ENCODE measurements at places on chromosomes 2 and 18.
A peak's percentile ranks its signal among the peaks of the same experiment; 100 is the strongest.

- H3K27ac ChIP-seq = no peak within 1 kb of the TSS
- H3K27me3 ChIP-seq = peaks cover 67% of the 10 kb centered on the region
Measured at GRCh38 chr18:13823707-13824395, at the start of gene MC5R. MC5R (plus strand) TSS chr18:13824149; CDS start chr18:13825766, 1,617 bp downstream.

DNA sequence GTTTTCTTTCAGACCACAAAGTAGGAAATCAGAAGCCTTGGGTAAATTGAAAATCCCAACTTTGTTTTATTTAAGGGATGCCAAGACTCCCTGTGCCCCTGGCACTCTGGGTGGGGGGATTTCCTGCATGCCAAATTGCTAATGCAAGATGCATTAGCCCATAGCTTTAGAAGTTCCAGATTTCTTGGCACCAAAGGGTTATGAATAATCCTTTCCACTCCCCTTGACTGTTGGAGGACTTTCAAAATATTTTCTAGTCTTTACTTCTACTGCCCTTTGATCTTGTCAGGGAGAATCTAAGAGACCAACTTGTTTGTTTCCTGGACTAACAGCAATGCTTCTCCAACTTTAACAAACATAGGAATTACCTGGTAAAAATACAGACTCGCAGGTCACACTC, 81.8 kb upstream of the TGIF1 start:
- DNase-seq = peak; percentile 92
- no peak overlapping the region for H3K4me3 ChIP-seq
- H3K27me3 ChIP-seq = no peaks in the 10 kb centered on the region
- H3K36me3 ChIP-seq = no peaks in the 10 kb centered on the region
- peaks cover 22% of the 10 kb centered on the region for H3K4me1 ChIP-seq
- H3K27ac ChIP-seq = peak overlapping the region; percentile 37

- H3K27me3 ChIP-seq = no peaks in the 10 kb centered on the region
- H3K4me1 ChIP-seq = peaks cover 1% of the 10 kb centered on the region
- no peaks in the 10 kb centered on the region for H3K36me3 ChIP-seq
- H3K4me3 ChIP-seq = no peak overlapping the region
Measured at GRCh38 chr2:58557176-58557575, 316.1 kb upstream of the FANCL start.

GRCh38 chr2:231139796-231140195, 15.0 kb upstream of the HTR2B start:
- no peak overlapping the region for H3K27ac ChIP-seq
- no peaks in the 10 kb centered on the region for H3K27me3 ChIP-seq
- no peak overlapping the region for H3K4me3 ChIP-seq
- peaks cover 17% of the 10 kb centered on the region for H3K36me3 ChIP-seq
- no peak for DNase-seq

- H3K27ac ChIP-seq = no peak overlapping the region
- H3K36me3 ChIP-seq = no peaks in the 10 kb centered on the region
- DNase-seq = no peak
- no peaks in the 10 kb centered on the region for H3K27me3 ChIP-seq
- no peak overlapping the region for H3K4me3 ChIP-seq
Measured at GRCh38 chr2:30678410-30679137, 128.7 kb downstream of the CAPN13 start.

DNA sequence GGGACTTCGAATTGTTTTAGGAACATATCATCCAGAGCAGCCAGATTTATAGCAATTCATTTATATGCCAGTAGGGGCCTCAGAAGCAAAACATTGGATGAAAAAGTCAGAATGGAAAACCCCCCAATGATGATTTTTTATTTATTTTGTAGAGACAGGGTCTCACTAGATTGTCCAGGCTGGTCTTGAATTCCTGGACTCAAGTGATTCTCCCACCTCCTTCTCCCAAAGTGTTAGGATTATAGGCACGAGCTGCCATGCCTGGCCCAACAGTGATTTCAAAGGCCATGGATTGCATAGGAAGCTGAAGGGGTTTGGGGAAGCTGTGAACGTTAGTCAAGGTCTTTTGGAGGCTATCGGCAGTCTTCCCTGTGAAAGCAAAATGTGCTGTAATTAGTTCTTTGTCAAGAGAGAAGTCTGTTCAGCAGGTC, 21.9 kb upstream of the MCFD2 start:
- H3K27me3 ChIP-seq = no peaks in the 10 kb centered on the region
- no peak overlapping the region for H3K4me3 ChIP-seq
- peak; percentile 31 for DNase-seq
- H3K4me1 ChIP-seq = peaks cover 7% of the 10 kb centered on the region
- H3K27ac ChIP-seq = no peak overlapping the region

DNA sequence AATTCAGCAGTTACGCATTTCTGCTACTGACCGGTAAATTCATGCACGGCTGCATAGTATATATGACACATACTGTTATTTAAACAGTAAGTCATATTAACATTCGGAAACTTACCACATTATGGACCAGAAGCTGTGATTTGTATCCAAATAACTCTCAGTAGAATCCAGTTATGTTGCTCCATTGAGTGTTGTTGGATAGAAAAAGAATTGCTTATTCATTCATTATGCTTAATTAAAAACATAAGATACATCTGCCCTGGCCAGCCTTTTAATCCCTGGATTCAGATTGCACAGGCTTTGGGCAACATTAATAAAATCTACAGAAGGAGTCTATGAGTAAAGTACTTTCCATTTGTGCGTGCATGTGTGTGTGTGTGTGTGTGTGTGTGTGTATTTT, 111.3 kb downstream of the CPS1 start:
- H3K27me3 ChIP-seq = no peaks in the 10 kb centered on the region
- H3K36me3 ChIP-seq = no peaks in the 10 kb centered on the region
- no peak for DNase-seq
- no peak overlapping the region for H3K4me3 ChIP-seq

DNA sequence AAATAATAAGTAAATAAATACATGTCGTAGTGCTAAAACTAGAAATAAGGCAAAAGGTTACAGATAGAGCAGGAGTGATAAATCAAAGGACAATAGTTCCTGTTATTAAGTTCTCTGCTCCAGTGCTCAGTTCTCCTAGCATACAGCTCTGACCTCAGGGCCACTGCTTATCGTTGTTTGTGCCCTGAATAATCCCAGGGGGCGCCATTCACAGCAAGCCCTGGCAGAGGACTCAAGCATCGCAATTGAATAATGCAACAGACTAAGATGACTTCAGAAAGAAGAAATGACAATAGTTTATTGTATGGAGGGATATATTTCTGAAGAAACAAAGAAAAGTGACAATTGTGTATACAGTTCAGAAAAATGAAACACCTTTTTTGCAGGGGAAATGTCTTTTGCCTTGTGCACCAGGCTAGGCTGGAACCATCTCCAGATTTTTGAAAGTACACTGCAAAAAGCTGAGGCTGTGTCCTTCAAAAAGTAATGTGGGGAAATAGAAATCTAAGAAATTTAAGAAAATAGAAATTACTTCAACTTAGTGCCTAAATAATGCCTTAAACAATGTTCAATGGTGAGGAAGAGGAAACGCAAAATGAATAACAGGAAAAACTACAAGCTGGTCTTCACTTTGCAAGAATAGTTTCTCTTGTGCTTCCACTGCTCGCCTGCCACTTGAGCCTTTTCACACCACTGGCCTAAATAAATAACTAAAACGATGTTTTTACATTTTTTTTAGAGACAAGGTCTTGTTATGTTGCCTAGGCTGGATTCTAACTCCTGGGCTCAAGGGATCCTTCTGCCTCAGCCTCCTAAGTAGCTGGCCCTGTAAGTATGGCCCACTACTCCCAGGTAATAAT, 19.0 kb upstream of the CCNYL1 start:
- H3K36me3 ChIP-seq = no peaks in the 10 kb centered on the region
- peak; percentile 46 for DNase-seq
- H3K27ac ChIP-seq = peak overlapping the region; percentile 88
- H3K27me3 ChIP-seq = no peaks in the 10 kb centered on the region
- H3K4me3 ChIP-seq = no peak overlapping the region
- peaks cover 39% of the 10 kb centered on the region for H3K4me1 ChIP-seq

- H3K36me3 ChIP-seq = no peaks in the 10 kb centered on the region
- no peaks in the 10 kb centered on the region for H3K27me3 ChIP-seq
- H3K4me1 ChIP-seq = peaks cover 14% of the 10 kb centered on the region
- no peak overlapping the region for H3K27ac ChIP-seq
- DNase-seq = no peak
Measured at GRCh38 chr2:201842131-201842860, 36.0 kb downstream of the CDK15 start.

- H3K27me3 ChIP-seq = no peaks in the 10 kb centered on the region
- peaks cover 18% of the 10 kb centered on the region for H3K4me1 ChIP-seq
- H3K4me3 ChIP-seq = no peak overlapping the region
- no peak for DNase-seq
Measured at GRCh38 chr2:216621292-216621691, 11.9 kb upstream of the IGFBP2 start.

- H3K4me3 ChIP-seq = no peak overlapping the region
- H3K27me3 ChIP-seq = no peaks in the 10 kb centered on the region
- no peaks in the 10 kb centered on the region for H3K4me1 ChIP-seq
- no peak overlapping the region for H3K27ac ChIP-seq
Measured at GRCh38 chr18:37524139-37524497, 41.5 kb downstream of the CELF4 start.

DNA sequence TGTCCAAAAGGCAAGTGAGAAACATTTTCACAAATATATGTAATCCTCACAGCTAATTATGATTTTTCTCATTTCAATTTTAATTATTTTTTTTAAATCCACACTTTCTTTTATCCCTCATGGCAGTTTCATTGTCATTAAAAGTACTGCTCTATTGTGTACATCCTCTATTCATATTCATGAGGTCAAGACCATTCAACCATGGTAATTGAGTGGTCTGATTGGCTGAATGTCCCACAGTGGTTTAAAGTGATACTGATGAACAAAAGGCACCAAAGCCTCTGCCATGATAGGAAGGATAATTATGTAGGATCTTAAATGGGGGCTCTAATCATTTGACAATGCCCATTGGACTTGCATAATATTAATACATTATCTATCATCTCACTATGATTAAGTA, 108.4 kb upstream of the EPHA4 start:
- H3K4me1 ChIP-seq = no peaks in the 10 kb centered on the region
- no peak for DNase-seq
- H3K4me3 ChIP-seq = no peak overlapping the region
- H3K27me3 ChIP-seq = peaks cover 7% of the 10 kb centered on the region

- H3K27ac ChIP-seq = no peak overlapping the region
- no peaks in the 10 kb centered on the region for H3K36me3 ChIP-seq
- H3K27me3 ChIP-seq = no peaks in the 10 kb centered on the region
- peaks cover 15% of the 10 kb centered on the region for H3K4me1 ChIP-seq
Measured at GRCh38 chr2:47062681-47063537, 92.2 kb downstream of the STPG4 start.
